ENCODE measurements at places on chromosomes 3 and 15.

- DNase-seq: no peak
Measured at GRCh38 chr3:107520535-107520934, 2.2 kb upstream of the BBX start.

GRCh38 chr15:74653426-74654102 lies 37.9 kb downstream of the CLK3 start:
- peak; percentile 38 for DNase-seq

- DNase-seq: no peak
Measured at GRCh38 chr15:70583006-70583405, 180.4 kb downstream of the UACA start.

GRCh38 chr15:39079296-39079847 lies 501.5 kb upstream of the THBS1 start:
- DNase-seq: no peak

DNA sequence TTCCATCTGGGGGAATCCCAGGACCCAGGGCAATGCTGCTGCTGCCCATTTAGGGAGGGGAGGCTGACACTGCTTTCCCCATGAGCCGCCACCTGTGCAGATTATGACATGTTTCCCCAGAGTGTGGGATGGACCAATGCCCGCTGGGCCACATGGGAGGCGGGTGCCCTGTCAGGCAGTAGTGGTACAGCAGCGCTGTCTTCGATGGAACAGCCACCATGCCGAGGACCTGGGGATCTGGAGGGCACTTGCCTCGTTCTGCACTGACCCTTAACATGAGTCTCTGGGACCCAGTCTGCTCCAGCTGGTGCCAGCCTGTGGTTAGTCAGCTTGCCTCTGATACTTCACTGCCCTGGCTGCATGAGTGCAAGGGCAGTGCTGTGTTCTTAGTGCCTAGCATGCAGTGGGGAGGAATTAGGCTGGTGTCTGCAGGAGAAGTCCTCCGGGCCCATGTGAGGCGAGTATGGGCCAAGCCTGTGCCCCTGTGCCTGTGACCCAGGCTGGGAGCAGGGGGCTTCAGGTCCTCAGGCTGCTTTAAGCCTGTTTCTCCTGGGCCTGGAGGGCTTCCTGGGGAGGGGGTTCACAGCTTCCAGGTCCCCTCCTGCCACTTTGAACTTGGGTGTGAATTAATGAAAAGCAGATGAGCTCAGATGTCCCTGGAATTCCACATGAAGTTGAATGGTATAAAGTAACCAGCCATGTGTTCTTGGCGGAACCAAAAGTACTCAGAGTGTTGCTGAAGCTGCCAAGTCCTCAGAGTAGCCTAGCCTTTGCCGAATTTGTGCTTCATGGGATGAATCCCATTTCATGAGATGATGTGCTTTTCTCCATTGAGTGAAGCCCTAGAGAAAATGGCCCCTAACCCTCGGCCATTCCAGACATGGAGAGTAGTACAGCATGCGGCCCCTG lies 22.9 kb downstream of the KLF13 start:
- DNase-seq: no peak

DNA sequence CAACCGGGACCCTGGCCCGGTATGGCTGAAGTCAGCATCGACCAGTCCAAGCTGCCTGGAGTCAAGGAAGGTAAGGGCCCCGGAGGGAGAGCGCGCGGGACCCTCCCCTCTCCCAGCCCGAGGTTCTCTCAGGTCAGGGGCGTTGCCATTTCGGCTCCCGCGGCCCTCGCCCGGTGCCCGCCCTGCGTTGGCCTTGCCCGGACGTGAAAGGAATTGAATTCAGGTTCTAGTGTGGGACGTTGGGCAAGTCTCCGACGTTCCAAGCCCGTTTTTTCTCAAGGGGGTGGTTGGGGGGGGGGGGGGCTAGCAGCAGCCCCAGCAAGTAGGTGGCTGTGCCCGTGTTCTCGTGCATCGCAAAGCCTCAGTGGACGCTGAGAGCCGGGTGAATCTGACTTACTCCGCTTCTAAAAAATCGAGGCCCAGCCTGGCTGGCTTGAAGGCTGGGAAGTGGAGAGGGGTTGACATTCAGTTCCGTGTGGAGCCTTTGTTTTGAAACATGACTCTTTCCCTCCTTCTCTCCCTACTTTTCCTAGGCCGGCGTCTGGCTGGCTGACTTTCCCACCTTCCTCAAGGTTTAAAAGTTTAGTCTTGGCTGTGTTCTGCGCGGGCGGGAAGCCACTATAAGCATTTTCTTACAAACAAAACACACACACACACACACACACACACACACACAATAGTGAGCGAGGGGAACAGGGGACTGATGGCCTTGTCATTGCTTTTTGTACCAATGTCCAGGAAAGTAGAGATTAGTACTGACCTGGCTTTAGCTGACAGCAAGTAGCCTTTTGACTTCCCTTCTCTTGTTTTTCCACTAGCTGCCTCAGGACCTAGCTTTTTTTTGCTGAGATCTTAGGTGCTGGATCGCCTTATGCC lies at the start of gene UTS2B:
Gene UTS2B, minus strand, starts transcription at position 873 of the 876 bp plus-strand sequence. CDS start 48,337 bp downstream, outside the sequence.
- DNase-seq: no peak

All from non-pigmented ciliary epithelial cell (primary cell).